ENCODE measurements at places on chromosomes 7 and 10.

GRCh38 chr10:120039826-120040225 is 147.3 kb downstream of the SEC23IP start:
- DNase-seq: no peak

GRCh38 chr10:114607358-114607998 is 50.6 kb downstream of the ABLIM1 start:
- DNase-seq: no peak

DNA sequence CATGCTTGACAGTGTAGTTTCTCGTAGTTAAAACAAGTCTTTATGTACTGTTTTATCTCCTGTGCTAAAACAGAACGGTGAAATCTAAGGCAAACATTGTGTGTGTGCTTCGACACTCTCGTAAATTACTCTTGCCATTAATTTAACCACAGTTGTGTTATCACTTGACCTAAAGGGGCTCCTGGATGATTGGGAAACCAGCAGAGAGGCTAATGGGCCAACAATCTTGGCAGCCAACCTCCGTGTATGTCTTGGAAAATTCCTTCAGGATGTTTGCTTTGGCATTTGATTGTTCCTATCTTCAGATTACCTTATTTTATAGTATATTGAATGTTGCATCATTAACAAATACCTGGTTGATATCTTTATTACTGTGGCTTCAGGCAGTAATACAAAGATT is 409.5 kb downstream of the SDK1 start:
- no peak for DNase-seq

- DNase-seq: no peak
Observed at GRCh38 chr7:7671361-7671760, 30.8 kb downstream of the UMAD1 start.

- DNase-seq: no peak
Observed at GRCh38 chr10:130510755-130511154, 374.6 kb downstream of the GLRX3 start.

- DNase-seq: no peak
Observed at GRCh38 chr10:90849956-90850749, 7.7 kb downstream of the HTR7 start.

GRCh38 chr7:158476331-158476932 is 111.2 kb downstream of the PTPRN2 start:
- DNase-seq: no peak

GRCh38 chr10:16894821-16895220 is 77.6 kb upstream of the RSU1 start:
- no peak for DNase-seq

- DNase-seq: no peak
Observed at GRCh38 chr7:42254217-42254616, 17.2 kb upstream of the GLI3 start.

DNA sequence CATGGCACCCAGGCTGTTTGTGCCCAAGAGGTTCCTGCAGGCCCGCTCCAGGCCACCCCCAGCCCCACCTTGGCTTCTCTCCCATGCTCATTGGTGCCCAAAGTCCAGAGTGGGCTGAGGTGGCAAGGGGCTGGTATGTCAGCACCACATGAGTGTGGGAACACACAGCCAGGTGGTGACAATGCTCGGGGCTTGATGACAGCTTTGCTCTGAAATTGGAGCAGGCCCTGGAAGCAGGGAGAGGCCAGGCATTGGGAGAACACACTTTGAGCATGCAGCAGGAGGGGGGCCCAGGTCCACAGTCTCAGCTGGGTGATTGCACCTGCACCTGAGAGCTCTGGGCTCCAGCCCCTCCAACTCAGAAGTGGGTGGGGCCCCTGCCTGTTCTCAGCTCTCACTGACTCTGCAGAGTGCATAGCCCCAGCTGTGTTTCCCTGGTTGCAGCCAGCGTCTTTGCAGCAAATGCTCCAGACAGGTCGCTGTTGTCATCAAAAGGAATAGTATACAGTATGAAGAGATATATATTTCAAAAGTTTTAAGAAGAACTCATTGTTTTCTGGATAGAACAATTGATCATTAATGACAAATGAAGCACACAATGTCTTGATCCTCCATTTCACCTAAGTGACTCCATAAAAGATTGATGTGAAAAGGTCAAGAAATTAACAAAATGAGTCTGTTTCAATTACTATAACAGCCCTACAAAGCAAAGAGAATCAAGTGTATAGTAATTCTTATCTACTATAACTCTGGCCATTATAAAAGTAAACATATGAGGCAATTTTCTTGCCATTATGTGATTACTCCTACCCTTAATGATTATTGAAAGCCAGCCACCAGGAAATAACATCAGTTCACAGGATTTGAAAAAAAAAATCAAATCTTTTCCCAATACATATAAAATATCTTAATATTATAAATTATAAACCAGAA is 848.1 kb downstream of the PCDH15 start:
- DNase-seq: no peak

DNA sequence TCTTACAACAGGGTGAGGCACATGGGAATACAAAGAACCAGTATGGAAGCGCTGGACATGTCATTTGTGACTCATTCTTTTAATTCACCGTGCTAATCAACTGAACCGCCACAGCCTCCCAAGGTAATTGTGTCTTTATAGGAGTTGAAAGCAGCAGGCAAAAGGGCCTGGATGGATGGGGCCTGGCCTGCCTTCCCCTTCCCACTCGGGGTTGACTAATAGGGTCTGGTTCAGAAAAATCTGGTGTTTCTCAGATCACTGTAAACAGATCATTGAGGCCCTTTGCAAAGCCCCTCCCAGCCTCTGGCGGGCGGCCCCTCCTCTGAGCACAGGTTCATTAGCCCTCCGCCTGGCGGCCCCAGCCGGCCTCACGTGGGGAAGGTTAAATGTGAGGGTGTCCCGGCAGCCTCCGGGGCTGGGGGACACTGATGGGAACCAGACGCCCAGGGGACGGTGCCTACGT is 100.8 kb downstream of the EBF3 start:
- DNase-seq: no peak

DNA sequence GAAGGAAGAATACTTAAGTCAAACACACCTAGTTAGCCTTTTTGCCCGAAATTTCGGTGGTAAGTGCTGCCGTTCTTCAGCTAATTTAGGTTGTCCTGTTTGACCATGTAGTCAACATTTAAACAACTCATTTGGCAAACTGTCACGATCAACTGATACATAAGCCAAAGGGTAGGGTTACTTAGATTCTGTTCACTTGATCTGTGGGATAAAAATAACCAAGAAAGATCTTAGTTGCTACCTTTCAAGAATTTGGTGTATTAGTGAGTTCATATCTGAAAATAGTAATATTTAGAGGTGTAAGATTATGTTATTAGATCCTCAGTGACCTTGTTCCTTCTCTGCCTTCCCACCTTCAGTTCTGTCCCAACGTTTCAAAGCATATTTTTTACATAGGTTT is 2.0 kb downstream of the TNKS2 start:
- DNase-seq: no peak

GRCh38 chr7:122006687-122007086 is 133.7 kb downstream of the PTPRZ1 start:
- no peak for DNase-seq

GRCh38 chr10:120543291-120543690 is 86.3 kb downstream of the PLPP4 start:
- DNase-seq: no peak

DNA sequence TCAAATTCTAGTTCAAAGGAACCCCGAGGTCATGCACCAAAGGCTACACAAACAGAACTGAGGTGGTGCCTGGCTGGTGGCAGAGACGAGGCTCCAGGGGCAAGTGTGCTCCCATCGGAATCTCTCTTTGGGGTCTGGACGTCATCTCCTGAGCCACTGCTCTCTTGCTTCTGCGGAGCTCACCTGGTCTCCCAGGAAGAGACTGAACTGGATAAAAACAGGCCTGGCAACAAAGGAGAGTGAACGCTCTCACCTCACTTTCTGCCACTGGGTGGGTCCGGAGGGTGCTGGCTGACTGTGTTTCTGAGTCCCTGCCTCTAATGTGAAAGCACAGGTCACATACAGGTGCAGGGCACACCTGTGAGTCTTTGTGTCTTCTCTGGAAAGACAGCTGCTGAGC is 22.4 kb downstream of the VIPR2 start:
- DNase-seq: peak; percentile 16

DNA sequence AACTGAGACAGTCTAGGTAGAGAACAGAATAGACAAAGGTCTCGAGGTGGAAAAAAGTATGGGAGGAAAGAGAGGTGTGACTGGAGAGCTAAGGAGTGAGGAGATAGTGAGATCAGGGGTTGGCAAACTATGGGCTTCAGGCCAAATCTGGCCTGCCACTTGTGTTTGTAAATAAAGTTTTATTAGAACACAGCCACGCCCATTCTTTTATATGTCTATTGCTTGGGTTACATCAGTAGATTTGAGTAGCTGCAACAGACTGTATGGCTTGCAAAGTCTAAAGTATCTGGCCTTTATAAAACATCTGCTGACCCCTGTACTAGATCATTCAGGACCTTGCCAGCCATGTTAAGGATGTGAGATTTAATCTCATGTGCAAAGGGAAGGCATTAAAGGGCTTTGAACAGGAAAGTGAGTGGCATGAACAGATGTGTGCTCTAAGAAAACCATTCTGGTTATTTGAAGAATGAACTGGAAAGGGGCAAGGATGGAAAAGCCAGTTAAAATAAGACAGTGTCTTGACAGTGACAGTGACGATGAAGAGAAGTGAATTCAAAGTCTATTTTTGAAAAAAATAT is 240.3 kb downstream of the RNLS start:
- DNase-seq: no peak

DNA sequence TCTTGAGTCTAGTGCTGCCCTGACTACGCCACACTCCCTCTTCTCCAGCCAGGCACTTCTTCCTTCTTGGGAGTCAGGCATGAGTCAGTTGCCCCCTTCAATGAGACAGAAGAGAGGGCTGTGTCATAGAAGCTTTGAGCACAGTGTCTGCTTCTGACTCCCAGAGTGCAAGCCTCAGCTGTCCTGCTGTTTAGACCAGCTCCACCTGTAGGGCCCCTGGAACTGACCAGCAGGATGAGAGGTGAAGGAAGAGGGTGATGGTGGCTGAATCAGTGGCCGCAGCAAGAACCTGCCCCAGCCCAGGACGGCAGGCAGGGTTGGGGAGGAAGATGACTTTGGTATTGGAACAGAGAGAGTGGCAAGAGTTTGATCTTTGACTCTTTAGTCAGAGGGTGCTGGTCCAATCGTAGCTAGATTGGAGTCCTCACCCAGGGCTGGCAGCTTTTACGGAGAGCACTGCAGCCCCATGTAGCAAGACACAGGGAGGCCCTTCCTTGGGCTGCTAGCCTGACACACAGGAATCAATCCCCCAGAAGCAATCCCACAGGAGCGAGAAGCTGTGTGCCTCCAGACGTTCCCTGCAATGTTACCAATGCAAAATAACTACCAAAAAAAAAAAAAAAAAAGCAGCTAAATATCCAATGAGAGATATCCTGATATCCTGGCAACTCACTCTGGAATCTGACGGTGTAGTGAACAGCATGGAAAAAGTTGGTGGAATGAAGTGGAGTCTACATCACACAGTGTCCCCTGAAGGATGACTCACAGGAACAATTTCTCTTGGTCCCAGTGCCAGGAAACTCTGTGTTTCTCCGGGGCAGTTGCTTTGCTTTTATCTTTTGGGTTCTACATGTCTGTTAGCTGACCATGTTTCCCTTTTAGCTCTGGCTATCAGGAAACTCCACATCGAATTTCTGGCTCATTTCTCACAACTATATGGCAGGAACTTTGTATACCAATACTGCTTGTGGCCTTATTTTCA is 6.9 kb downstream of the C10orf62 start:
- DNase-seq: no peak

DNA sequence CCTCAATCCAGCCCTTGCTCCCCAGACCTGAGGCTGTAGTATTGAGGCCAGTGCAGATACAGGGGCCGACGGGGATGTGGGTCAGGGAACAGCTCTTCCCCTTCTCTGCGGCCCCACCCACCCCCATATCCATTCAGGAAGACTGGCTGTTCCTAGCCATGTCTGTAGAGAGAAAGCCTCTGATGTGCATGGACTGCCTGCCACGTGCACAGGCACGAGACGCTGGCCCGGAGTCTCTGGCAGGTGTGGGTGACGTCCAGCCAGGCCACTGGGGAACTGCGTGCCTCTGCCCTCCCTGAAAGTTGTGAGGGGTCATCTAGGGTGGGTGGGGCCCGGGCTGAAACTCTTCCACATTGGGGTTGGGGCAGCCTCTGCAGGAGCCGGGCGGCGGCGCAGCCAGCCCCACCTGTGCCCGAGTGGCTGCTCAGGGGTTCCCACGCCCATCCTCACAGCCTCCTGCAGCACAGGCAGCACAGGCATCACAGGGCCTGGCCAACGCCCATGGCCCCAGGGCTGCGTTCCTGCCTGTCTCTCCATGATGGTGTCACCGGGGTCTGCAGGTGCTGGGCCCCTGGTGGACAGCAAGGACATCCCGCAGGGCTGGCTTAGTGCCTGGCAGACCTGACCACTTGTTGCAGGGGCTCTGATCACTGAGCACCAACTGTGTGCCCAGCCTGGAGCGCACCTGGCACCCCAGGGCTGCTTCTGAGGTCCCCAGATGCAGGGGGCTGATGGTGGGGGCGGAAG is 27.5 kb downstream of the MICALL2 start:
- no peak for DNase-seq

DNA sequence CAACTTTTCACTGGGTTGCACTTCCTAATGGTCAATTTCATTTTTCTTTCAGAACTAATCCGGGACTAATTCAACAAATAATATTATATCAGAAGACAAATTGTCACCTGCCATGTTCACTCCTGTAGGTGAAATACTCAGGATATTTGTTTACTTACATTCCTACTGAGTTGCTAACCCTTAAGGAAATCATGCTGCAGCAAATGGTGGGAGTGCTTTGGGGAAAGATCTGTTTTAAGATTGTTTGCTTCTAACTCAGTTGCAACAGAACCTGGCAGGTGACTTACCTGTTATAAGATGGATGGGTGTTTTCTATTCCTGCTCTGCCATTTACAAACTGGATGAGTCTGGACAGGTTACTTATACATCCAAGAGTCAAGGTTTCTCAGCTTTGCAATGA is 81.8 kb downstream of the ZNF248 start:
- no peak for DNase-seq

DNA sequence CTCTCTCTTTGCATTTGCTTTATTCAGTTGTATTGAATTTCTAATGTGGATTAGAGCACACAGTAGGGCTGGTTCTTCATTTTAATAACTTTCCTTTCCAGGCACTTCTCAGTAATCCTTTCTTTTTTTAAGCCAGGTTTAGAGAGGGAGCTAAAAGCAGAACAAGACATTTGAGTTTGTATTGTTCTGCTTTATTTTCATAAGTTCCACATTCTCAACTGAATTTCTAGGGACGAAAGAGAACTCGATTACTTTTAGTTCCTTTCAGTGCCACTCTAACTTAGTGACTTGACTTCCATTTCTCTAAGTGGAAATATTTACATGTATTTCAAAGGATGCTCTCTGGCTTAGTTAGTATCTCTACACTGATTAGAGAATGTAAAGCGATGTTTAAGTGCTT is 145.6 kb downstream of the EXOC4 start:
- DNase-seq: no peak

- DNase-seq: no peak
Observed at GRCh38 chr7:105346593-105347322, 42.0 kb downstream of the SRPK2 start.
